Panc1 (cell line): ENCODE measurements at places on chromosomes 3 and 15.

GRCh38 chr3:152438181-152438580, 169.5 kb downstream of the MBNL1 start:
- peaks cover 8% of the 10 kb centered on the region for H3K4me1 ChIP-seq
- H3K27me3 ChIP-seq, result no peaks in the 10 kb centered on the region
- H3K27ac ChIP-seq, result no peak overlapping the region
- H3K36me3 ChIP-seq, result no peaks in the 10 kb centered on the region
- no peak for DNase-seq

- H3K4me3 ChIP-seq, result no peak overlapping the region
- peaks cover 12% of the 10 kb centered on the region for H3K4me1 ChIP-seq
- DNase-seq, result no peak
Measured at GRCh38 chr15:70084461-70084860, 13.3 kb downstream of the TLE3 start.

GRCh38 chr3:16482194-16482769, 31.2 kb downstream of the RFTN1 start:
- no peaks in the 10 kb centered on the region for H3K27me3 ChIP-seq
- H3K36me3 ChIP-seq, result no peaks in the 10 kb centered on the region
- H3K4me3 ChIP-seq, result no peak overlapping the region
- H3K4me1 ChIP-seq, result no peaks in the 10 kb centered on the region
- no peak for DNase-seq

DNA sequence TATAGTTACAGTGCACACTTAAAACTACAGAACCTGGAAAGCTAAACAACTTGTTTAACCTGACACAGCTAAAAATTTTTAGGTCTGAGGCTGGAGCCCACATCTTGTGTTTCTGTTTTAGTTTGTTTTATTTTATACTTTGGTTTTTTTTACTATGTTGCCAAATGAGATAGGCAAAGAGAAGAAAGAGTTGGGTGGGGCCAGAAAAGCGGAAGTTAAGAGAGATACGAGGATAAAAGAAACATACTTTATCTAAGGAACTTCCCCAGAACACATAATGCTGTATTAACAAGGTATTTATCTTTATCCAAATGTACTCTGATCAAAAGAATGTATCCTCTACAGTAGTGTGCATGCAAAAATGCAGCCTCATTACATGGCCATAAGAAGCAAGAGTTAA, 1145.7 kb downstream of the EPHA3 start:
- H3K27ac ChIP-seq, result no peak overlapping the region
- no peak overlapping the region for H3K4me3 ChIP-seq
- H3K4me1 ChIP-seq, result no peaks in the 10 kb centered on the region
- no peaks in the 10 kb centered on the region for H3K36me3 ChIP-seq
- no peak for DNase-seq

- no peak for DNase-seq
- H3K4me1 ChIP-seq, result no peaks in the 10 kb centered on the region
- no peak overlapping the region for H3K4me3 ChIP-seq
- H3K36me3 ChIP-seq, result no peaks in the 10 kb centered on the region
- no peak overlapping the region for H3K27ac ChIP-seq
- no peaks in the 10 kb centered on the region for H3K27me3 ChIP-seq
Measured at GRCh38 chr15:43893956-43894355, 67.2 kb downstream of the WDR76 start.

DNA sequence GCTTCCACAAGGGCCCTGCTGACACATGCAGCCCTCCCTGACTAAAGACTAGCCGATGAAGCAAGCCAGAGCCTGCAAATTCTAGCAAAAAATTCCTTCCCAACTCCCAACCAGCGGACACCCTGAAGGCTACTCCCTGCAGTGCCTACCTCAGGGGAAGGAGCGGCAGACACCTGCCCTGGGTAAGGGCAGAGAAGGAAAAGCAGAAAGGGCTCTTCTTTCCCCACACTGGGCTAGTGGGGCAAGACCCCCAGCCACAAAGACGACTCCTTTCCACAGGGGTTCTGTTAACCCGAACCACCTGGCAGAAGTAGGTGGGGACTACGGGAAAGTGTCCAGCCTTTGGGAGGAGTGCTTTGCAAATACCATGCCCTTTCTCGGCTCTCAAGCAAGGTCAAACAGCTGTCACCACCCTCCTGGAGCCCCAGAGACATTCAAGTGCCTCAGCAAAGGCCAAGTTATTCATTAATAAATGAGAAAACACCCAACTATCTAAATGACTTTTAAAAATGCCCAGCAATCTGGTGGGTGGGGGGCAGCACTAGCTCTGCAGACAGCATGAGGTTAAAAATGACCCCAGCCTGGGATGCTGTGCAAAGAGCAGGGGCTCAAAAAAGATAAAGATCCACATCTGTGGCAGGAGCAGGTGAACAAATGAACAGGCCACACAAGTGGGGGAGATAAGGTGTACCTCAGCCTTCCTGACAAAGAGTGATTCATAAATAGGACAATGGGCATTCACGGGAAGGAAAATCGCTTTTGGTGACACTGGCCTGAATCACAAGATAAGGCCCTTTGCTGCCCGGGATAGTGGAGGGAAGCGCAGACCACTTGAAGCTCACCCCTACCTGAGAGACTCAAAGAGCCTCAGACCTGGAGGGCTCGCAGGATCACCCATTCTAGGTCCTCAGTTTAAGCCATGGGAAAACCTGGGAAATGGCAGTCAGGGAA, 33.0 kb downstream of the CCDC12 start:
- H3K4me3 ChIP-seq, result no peak overlapping the region
- H3K4me1 ChIP-seq, result peaks cover 43% of the 10 kb centered on the region
- no peak overlapping the region; the same call in none of the 2 replicates for H3K27ac ChIP-seq
- H3K27me3 ChIP-seq, result no peaks in the 10 kb centered on the region
- no peak for DNase-seq

DNA sequence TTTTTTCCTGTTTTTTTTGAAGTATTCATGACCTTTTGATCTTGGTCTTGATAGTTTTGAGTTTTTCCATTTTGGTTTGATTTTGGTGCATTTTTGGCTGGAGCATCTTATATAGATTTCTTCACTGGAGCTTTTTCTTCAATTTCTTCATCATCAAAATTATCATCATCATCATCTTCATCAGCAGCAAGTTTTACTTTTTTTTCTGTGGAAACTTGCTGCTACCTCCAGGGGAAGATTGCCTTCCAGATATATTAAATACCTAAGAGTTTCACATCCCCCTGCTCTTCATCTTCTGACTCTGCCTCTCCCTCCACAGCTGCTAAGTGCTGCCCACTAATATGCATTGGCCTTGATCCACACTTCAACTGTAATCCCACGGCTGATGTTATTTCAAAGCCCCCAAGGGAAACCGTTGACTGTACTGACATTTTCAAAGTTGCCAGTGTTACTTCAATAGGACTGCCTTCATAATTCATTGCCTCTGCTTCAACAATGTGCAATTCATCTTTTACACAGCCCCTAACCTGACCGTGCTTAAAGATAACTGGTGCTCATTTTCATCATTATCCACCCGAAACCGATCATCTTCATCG, 151.7 kb downstream of the NR1D2 start:
- no peaks in the 10 kb centered on the region for H3K27me3 ChIP-seq
- H3K4me1 ChIP-seq, result no peaks in the 10 kb centered on the region
- DNase-seq, result no peak
- H3K27ac ChIP-seq, result no peak overlapping the region
- no peaks in the 10 kb centered on the region for H3K36me3 ChIP-seq

GRCh38 chr3:56113231-56113630, 355.0 kb downstream of the ERC2 start:
- no peaks in the 10 kb centered on the region for H3K4me1 ChIP-seq
- no peaks in the 10 kb centered on the region for H3K27me3 ChIP-seq
- no peak overlapping the region for H3K27ac ChIP-seq
- H3K4me3 ChIP-seq, result no peak overlapping the region

GRCh38 chr15:34896183-34896582, 73.4 kb downstream of the AQR start:
- DNase-seq, result no peak
- no peak overlapping the region for H3K27ac ChIP-seq
- no peaks in the 10 kb centered on the region for H3K27me3 ChIP-seq
- no peaks in the 10 kb centered on the region for H3K4me1 ChIP-seq
- H3K36me3 ChIP-seq, result peaks cover 22% of the 10 kb centered on the region

DNA sequence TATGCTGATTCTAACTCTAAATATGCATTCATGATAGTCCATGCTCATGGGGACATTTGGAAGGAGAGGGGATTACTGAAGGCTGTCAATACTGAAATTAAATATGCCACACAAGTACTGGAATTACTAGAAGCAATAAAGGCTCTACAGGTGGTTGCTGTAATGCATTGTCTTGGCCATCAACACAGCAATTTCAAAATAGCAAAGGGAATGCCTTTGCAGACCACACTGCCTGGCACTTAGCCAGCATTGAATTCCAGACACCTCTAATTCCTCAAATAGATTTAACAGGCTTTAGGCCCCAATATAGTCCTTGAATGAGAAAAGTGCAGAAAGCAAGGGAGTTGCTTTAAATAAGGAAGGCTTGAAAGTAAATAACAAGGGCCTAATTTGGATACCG, 115.8 kb upstream of the PLCL2 start:
- no peaks in the 10 kb centered on the region for H3K27me3 ChIP-seq
- no peak overlapping the region for H3K4me3 ChIP-seq
- no peak for DNase-seq
- no peaks in the 10 kb centered on the region for H3K4me1 ChIP-seq
- no peaks in the 10 kb centered on the region for H3K36me3 ChIP-seq

DNA sequence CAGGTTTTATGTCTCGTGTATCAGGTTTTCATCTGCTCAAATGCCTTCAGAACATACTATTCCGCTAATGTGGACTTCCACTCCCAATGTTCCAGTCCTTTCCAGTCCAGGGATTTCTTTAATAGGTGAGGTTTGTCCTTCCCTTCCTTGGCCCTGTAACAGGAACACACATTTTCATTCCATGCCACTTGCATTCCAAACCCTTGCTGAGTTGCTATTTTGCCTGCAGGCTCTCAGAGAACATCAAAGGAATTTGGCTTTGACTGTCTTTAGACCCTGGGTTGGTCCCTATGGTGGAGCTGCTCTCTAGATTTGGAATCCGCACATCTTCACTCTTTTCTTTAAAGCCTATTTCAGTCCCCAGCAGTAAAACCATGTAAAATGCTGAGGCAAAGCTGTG, 12.3 kb upstream of the ALCAM start:
- H3K27me3 ChIP-seq, result no peaks in the 10 kb centered on the region
- no peaks in the 10 kb centered on the region for H3K4me1 ChIP-seq
- DNase-seq, result no peak
- no peak overlapping the region for H3K27ac ChIP-seq
- H3K4me3 ChIP-seq, result no peak overlapping the region

DNA sequence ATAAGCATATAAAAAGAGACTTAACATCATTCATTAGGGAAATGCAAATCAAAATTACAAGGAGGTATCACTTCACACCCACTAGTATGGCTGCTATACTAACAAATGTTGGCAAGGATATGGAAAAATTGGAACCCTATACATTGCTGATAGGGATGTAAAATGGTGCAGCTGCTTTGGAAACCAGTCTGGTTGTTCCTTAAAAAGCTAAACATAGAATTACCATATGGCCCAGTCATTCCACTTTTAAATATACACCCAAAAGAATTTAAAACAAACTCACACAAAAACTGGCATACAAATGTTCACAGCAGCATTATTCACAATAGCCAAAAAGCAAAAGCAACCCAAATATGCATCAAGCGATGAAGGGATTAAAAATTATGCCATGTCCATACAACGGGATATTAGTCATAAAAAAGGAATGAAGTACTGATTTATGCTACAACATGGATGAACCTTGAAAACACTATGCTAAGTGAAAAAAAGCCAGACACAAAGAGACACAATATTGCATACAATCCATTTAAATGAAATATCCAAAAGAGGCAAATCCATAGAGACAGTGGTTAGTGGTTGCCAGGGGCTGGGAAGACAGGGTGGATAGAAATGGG, 118.3 kb downstream of the OSBPL10 start:
- peaks cover 8% of the 10 kb centered on the region; the same call in 1 of the 2 replicates for H3K4me1 ChIP-seq
- H3K27me3 ChIP-seq, result no peaks in the 10 kb centered on the region
- no peak overlapping the region for H3K27ac ChIP-seq
- no peak overlapping the region for H3K4me3 ChIP-seq

GRCh38 chr3:177357352-177358090, 160.2 kb upstream of the TBL1XR1 start:
- H3K27ac ChIP-seq, result peak overlapping the region; percentile 99
- no peaks in the 10 kb centered on the region for H3K27me3 ChIP-seq
- H3K36me3 ChIP-seq, result no peaks in the 10 kb centered on the region
- H3K4me1 ChIP-seq, result peaks cover 43% of the 10 kb centered on the region

DNA sequence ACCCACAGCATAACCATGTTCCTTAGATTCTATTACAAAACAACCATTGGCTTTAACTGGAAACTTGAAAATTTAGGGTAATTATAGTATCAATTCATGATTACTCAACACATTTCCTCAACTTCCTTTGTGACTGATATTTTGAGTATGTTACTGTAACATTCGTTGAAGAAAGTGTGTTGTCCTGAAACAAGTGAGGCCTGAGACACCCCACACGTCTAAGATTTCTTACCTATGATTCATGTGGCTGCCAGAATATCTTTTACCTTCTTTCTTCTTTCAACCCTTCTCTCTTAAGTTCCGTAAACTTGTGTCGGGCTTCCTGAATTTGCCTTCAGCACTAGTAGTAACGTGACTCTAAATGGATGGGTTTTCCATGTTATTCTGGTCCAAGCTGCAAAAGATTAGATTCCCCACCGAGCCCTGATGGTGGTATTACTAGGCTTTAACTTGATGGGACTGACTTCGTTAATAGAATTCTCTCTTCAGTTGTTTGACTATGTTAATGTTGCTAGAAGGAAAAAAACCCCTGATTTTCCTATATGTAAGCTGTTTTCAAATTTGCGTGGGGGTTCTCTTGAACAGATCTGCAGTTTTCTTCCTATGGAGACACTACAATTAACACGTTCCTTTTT, 296.0 kb upstream of the ICE2 start:
- H3K36me3 ChIP-seq, result no peaks in the 10 kb centered on the region
- no peak overlapping the region for H3K27ac ChIP-seq
- peaks cover 7% of the 10 kb centered on the region; the same call in 1 of the 2 replicates for H3K27me3 ChIP-seq

DNA sequence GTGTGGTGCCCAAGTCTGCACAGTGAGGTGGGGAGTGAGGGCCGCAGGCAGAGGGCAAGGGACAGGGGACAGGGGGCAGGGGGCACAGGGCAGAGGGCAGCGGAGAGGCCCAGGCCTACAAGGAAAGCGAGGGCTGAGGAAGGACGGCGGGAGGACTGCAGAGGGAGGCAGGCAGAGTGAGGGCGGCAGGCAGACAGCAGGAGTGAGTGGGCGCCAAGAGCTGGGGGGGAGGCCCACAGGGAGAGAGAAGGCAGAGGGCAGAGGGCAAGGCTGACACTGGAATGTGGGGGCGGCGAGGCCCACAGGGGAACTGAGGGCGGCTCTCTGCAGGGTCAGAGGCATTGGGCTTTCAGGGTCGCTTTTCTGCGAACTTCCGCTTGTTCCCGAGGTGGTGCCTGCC, 267.8 kb upstream of the NDN start:
- no peaks in the 10 kb centered on the region for H3K4me1 ChIP-seq
- no peak for DNase-seq
- H3K27ac ChIP-seq, result no peak overlapping the region
- no peaks in the 10 kb centered on the region for H3K27me3 ChIP-seq
- H3K36me3 ChIP-seq, result no peaks in the 10 kb centered on the region
